ENCODE measurements at places on chromosomes 2 and 18.

DNA sequence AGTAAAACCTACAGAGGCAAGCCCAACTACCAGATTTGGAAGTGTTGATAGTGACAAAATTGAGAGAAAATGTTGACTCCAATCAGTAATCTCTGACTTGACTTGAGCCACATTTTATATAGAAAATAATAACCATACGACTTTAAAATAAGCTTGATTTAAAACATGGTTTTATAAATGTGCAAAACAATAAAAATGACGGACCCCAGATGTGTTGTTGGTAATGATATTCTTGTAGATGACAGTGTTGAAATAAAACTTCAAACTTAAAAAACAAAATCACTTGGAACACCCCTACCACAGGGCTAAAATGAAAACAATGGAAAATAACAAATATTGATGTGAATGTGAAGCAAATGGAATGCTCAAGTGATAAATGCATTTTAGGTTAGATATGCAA, 188.1 kb downstream of the SRBD1 start:
- no peak for DNase-seq

GRCh38 chr2:218781691-218782527, at the start of gene CYP27A1:
TSS of gene CYP27A1 (plus strand) at chr2:218782147. CDS start at chr2:218782183, 36 bp downstream.
- no peak for DNase-seq

- DNase-seq = no peak
Measured at GRCh38 chr2:226740039-226740648, 59.5 kb downstream of the IRS1 start.

DNA sequence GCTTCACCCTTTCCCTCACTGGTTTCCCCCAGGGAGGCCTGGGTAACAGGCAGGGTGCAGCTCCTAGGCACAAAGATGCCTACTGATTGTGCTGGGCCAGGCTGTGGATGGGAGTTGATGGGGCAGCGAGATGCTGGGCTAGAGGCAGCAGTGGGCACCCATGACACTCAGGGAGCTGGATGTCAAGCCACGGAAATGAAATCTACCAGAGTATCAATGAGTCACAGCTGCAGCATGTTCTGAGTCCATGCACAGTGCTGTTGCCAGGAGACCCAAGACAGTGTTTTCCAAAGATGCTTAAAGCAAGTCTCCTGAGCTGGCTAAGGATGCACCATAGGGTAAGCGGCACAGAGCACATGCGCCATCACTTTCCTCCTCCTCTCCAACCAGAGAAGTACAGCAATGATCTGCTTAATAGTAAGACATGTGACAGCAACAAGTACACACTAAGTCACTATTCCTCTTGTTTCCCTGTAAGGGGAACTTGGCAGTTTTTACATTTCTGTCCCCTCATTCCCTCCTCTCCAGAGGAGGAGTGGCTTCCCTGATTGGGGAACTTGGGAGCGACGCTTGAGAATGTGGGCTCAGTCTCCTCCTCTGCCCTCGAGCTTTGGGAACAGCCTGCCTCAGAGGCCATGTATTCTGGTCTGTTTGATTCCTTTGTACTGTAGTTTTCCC, 57.2 kb downstream of the CDC42EP3 start:
- no peak for DNase-seq

GRCh38 chr18:49359732-49360444, 100.6 kb downstream of the DYM start:
- no peak for DNase-seq

- DNase-seq = no peak
Measured at GRCh38 chr2:71851094-71851750, 296.4 kb downstream of the CYP26B1 start.

DNA sequence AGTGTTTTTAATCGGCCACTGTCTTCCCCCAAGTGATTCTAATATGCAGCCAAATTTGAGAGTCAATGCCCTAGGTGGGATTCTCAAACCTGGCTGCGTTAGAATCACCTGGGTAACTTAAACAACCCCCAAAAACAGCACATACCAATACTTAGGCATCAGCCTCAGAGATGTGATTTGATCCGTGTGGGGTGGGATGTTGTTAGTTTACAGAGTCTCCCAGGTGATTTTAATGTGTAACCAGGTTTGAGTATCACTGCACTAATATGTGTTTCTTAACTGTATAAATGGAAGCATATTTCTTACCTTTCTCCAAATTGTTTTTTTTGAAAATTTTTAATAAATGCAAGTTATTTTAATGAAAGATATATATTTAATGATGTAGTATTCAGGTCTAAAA, 135.4 kb downstream of the PLCL1 start:
- no peak for DNase-seq
